ENCODE measurements at places on chromosomes 2 and 18.

GRCh38 chr2:190451561-190452176 lies 43.5 kb downstream of the MFSD6 start:
- DNase-seq, result no peak

DNA sequence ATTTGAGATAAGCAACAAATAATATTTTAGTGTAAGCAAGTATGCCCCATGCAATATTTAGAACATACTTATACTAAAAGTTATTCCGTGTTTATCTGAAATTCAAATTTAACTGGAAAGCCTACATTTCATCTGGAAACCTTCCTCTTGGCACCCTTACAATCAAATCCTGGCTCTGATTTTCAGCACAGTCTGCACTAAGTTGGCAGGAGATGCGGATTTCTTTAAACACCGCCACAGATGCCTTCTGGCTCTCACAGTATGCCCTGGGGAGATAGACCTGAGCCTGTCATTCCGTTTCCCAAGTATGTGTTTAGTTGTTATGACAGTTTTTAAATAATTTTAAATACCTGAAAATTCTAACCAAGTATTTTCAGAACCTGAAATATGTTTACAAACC lies 7.3 kb upstream of the MLPH start:
- no peak for DNase-seq

GRCh38 chr2:121233486-121234110 lies 51.4 kb downstream of the TFCP2L1 start:
- no peak for DNase-seq

GRCh38 chr2:128377071-128377910 lies 58.6 kb upstream of the HS6ST1 start:
- DNase-seq, result no peak

DNA sequence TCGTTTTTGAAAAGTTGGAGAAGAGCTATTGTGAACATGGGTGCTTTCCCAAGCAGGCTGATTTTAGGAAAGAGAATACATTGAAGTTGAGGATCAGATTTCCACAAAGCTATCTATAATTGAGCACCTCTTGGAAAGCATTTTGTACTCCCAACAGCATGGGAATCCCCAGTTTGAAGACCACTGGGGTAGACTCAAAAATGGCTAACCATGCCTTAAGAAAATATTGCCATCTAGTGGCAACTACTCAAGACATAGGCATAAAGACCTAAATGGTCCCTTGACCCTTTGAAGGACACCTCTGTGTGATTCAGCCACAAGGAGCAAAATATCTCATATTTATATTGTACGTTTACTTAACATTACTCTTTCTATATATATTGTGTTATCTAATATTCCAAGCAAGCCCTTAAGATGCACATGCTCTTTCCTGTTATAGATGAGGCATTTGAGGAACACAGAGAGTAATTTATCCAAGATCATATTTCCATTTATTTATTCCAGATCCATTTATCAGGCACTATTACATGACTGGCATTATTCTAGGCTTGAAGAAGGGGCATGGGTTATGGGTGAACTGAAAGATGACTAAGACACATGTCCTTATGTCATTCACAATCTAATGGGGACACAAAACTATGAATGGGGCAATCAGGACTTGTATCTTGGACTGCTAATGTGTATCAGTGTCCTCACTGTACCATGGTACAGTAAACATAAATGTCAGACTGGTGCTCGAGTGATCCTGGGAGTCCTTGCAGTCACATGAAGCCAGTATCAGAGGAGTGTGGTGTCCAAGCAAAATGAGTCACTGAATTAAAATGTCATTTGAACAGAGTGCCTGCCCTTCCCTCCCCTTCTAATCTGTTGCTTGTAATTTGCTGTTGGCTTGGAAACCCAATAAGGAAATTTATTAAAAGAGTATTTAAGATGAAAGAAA lies 121.0 kb upstream of the XPO1 start:
- peak; percentile 73 for DNase-seq

DNA sequence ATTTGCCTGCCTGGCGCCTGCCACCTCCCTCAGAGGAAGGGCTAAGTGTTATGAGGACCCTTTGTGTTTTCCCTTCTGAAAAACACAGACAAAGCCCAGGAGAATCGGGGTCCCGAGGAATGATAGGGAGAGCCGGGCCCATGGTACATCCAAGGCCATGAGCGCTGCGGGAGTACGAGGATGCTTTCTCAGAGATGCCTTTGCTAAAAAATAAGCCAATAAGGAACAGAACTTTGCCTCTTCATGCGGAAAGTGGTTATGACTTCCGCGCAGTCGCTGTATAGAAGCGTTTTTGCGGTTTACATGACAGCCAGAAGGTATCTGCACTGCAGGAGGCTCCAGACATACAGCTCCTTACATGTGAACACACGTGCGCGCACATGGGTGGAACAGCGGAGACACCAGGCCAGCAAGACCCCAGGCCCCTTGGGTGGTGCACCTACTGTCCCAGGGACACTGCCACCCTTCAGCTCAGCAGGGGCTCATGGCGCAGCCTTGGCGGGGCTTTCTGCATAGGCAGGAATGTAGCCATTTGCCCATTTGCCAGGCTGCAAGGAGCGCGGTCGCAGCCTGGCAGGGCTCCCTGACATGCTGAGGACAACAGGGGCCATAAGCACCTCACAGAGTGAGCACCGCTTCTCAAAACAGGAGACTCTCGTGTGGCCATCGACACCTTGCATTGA lies 252.4 kb upstream of the SALL3 start:
- no peak for DNase-seq

DNA sequence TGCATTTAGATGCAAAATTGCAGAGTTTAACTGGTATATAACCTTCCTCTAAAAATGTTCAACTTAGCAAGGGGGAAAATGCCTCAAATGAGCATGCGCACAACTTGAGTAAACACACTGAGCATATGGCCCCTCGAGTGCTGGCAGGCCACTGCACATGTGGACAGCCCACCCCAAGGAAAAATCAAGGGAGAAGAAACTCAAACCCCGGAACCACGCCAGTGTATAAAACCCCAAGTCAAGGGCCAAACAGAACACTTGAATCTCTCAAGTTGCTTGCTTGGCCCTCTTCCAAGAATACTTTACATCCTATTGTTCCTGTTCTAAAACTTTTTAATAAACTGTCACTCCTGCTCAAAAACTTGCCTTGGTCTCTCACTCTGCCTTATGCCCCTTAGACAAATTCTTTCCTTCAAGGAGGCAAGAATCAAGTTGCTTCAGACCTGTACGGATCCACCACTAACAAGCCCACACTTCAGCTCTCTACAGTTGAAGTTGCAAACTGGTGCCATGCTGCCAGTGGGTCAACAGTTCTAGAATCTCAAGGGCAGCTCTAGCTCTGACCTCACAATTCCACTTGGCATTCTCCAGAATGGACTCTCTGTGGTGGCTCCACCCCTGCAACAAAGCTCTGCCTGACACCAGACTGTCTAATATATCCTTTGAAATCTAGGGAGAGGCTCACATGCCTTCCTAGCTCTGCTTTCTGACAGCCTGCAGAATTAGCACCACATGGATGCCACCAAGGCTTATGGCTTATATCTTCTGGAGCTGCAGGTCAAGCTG lies 38.9 kb downstream of the HIBCH start:
- no peak for DNase-seq

DNA sequence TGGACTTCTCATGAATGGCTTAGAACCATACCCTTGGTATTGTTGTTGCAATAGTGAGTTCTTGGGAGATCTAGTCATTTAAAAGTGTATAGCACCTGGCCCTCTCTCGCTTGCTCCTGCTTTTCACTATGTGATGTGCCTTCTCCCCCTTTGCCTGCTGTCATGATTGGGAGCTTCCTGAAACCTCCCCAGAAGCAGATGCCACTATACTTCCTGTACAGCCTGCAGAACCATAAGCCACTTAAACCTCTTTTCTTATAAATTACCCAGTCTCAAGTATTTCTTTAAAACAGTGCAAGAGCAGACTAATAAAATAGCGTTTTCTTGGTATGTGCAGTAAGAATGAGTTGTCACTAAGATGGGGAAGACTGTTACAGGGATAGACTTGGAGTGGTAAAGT lies 31.6 kb downstream of the BAZ2B start:
- DNase-seq, result no peak

DNA sequence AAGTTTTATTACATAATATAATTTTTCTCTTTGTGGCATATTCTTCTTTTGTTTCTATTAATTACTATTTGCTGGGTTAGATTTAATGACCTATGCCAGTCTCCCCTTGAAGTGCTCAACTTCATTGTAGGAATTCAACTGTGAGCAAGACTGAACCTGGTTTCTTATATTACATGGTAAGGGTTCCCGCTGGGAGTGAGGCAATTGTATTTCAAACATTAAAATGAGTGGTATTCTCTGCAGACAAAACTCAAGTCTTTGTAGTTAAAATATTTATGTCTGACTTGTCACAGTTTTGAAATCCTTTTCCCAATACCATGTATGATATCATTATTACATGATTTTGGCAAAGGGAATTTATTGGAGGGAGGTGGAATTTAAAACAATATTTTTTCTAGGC lies 278.7 kb downstream of the GULP1 start:
- DNase-seq, result no peak

GRCh38 chr2:60213865-60214625 lies 339.4 kb downstream of the BCL11A start:
- no peak for DNase-seq

DNA sequence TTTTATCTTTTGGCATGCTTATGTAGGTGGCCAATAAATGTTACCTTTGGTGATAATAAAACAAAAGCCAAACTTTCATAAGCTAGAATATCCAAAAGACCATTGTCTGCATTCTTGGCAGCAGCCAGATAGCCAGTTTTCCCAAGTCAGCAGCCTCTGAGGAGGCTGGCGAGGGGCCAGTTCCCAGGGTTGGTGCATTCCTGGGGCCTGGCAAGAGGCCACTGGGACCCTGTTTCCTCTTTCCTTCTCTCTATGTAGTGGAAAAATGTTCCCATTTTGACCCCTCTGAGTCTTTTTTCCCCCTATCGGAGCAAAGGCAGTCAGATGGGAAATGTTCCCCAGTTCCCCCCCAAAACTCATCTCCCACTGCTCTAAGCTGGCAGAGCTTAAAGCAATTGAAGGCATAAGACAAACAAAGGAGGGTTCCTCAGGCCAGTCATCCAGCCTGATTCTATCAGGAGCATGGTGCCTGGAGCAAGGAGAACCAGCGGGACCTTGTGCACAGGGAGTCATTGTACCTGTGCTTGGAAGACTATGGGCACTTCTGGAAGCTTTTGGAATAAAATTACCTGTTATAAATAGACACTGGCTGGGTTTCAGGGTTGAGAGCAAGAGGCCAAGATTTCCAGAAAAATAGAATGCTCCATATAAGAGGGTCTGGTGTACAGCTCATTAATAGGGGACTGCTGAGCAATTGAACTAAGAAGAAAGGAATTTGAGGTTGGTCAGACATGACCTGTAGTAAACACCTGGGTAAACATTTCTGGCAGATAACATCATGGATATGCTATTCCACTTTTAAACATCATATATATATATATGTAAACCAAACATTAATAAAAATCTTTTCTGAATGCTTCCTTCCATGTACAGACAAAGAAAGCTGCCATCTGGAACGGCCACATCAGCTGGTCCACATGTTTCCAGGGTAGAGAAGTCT lies 63.4 kb downstream of the NCKAP5 start:
- no peak for DNase-seq

DNA sequence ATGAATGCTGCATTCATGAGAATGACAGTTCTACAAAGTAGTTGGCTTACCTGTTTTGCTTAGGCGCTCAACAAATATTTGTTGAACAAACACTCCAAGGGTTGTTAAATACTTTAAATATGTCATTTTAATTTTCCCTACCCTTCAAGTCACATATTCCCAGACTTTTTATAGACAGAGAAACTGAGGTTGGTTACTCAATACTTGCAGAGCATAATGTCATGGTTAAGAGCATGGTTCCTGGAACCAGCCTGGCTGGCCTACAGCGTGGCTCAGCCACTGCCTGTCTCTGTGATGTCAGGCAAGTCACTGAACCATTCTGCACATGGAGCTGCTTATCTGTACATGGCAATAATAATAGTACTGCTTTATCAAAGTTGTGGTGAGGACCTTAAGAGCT lies 120.0 kb upstream of the STK17B start:
- no peak for DNase-seq

DNA sequence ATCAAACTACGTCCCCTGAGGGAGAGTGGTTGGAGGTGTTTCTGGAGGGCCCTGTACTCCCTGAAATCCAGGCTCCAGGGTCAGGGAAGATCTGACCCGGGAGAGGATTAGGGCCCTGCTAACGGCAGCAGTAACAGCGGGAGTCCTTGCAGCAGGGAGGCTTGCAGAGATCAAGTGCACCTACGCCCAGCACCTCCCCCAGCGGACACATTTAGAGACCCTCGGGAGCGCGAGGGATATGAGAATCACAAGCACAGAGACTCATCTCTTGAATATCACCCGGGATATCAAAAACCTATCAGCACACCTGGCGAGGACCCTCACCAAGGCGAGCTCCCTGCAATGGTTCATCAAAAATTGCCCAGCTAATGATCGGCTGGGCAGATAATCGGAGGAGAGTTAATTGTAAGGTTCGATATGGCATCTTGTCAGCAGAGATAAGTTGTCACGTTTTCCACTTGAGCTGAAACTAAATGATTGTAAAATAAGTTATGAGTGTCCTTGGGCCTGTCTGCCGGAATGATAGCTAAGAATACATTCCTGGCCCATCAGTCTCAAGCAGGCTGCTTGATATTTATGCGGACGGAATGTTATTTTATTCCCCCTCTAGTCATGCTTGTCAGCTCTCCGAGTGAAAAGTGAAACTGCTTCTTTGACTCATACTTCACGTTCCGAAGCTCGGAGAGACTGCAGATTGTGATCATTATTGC lies 209.8 kb downstream of the GBX2 start:
- DNase-seq, result no peak

- no peak for DNase-seq
These were observed 93.7 kb upstream of the MYCN start for GRCh38 chr2:15846626-15847025.

DNA sequence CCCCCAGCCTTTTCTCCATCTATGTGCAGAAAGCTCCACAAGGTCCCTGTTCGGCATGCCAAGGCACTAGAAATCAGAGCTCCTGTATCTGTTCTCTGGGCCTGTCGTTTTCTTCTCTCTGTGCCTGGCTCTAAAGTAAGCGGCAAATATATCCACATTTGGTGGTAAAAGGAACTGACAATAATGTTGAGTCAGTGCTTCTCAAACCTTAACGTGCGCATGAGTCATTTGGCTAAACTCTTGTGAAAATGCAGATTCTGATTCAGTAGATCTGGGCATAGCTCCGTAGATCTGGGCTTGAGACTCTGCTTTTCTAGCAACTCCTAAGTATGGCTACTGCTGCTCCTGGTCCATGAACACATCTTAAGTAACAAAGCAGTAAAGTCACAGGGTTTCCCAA lies 16.5 kb upstream of the ACSL3 start:
- DNase-seq, result no peak

GRCh38 chr2:239376942-239377531 lies 23.8 kb downstream of the HDAC4 start:
- no peak for DNase-seq

GRCh38 chr2:119702918-119703401 lies 24.0 kb downstream of the TMEM177 start:
- peak; percentile 89 for DNase-seq

DNA sequence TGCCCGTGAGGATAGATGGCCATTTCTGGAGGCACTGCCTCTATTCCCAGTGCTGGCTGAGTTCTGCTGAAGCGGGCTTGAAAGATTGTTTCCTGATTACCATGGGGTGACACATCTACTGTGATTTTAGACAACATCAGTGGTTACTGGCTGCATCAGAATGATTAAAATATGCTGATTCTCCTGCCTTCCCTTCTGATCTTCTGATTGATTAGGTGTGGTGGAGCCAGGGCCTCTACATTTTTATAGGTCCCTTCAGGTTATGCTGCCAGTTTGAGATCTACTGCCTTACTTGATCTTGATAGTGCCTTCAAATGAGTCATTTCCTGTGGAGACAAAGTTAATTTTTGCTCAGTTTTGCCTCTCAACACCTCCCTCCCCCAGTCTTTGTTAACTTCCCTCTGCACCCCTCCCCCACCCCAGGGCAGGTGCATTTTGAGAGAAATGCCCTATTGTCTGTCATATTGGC lies 31.6 kb upstream of the SNORC start:
- no peak for DNase-seq
